ENCODE measurements at places on chromosomes 3 and 15. TPM values are rescaled to one million over a fixed set of nuclear protein-coding genes. Genes with fewer than 3 reads are reported as not detected.

Gene CCDC174
- 19.9 TPM for total RNA-seq

Gene ANKRD34C
- under 0.01 TPM for total RNA-seq

Gene SLC24A5
- total RNA-seq, result 0.05 TPM

DNA sequence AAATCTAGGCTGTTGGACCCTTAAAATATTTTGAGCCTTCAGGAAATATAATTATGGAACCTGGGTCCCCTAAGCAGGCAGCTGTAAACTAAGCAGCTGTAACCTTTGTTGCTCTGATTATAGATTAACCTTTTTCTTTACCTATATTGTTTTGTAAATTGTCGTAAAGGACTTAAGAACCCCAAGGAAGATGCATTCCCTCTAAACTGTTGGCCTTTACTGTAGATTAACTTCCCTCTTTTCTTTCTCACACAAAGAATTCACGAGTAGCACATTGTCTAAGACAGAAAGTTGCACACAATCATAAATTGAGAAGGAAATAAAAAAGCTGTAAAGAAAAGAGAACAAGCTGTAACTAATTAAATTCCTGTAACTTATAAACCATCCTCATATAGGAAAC is 877.3 kb downstream of the ROBO2 start:
- DNase-seq, result no peak
- H3K36me3 ChIP-seq, result no peaks in the 10 kb centered on the region
- no peak overlapping the region for H3K27ac ChIP-seq
- no peak overlapping the region for H3K4me3 ChIP-seq
- no peaks in the 10 kb centered on the region for H3K27me3 ChIP-seq

DNA sequence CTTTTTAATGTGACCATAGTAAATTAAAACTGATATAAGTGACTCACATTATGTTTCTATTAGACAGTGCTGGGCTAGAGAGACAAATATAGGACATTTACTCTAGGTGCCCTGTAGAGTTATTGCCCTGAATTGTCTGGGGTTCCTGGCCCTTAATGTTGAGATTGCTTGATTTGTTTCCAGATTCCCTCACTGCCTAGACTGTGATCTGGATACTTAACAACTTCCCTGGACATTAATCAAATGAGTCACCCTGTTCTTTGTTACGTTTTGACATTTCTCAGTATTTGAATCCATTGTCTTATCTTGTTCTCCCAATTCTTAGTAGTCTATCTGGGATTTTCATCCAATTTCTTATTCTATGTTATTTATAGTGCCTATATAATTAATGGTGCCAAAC is 65.8 kb downstream of the DTWD1 start:
- no peak overlapping the region for H3K4me3 ChIP-seq
- no peaks in the 10 kb centered on the region for H3K36me3 ChIP-seq
- no peak for DNase-seq
- H3K27me3 ChIP-seq, result no peaks in the 10 kb centered on the region
- no peak overlapping the region for H3K27ac ChIP-seq

GRCh38 chr3:10928961-10929471 is 63.5 kb upstream of the SLC6A1 start:
- no peaks in the 10 kb centered on the region for H3K36me3 ChIP-seq
- H3K27me3 ChIP-seq, result no peaks in the 10 kb centered on the region
- no peak overlapping the region for H3K27ac ChIP-seq
- DNase-seq, result no peak
- H3K4me3 ChIP-seq, result no peak overlapping the region

- no peak overlapping the region for H3K27ac ChIP-seq
- no peak for DNase-seq
- H3K4me3 ChIP-seq, result no peak overlapping the region
- peaks cover 23% of the 10 kb centered on the region for H3K36me3 ChIP-seq
These were observed 42.7 kb downstream of the EIF2AK4 start for GRCh38 chr15:39976291-39977274.

- no peaks in the 10 kb centered on the region for H3K36me3 ChIP-seq
- no peak overlapping the region for H3K4me3 ChIP-seq
- no peak for DNase-seq
- no peak overlapping the region for H3K27ac ChIP-seq
- H3K4me1 ChIP-seq, result no peaks in the 10 kb centered on the region
These were observed 565.9 kb upstream of the CCDC54 start for GRCh38 chr3:106811376-106811775.

GRCh38 chr15:38072348-38073177 is 138.1 kb downstream of the TMCO5A start:
- H3K36me3 ChIP-seq, result no peaks in the 10 kb centered on the region
- H3K27me3 ChIP-seq, result peaks cover 4% of the 10 kb centered on the region
- H3K4me1 ChIP-seq, result peaks cover 24% of the 10 kb centered on the region
- peak overlapping the region; percentile 49 for H3K4me3 ChIP-seq
- DNase-seq, result peak; percentile 60
- peak overlapping the region; percentile 84 for H3K27ac ChIP-seq

DNA sequence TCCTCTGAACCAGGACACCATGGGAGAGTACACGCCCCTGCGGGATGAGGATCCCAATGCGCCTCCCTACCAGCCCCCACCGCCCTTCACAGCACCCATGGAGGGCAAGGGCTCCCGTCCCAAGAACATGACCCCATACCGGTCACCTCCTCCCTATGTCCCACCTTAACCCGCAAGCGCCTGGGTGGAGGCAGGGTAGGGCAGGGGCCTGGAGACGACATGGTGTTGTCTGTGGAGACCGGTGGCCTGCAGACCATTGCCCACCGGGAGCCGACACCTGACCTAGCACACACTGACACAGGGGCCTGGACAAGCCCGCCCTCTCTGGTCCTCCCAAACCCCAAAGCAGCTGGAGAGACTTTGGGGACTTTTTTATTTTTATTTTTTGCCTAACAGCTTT is 21.2 kb upstream of the BSN start:
- H3K27me3 ChIP-seq, result no peaks in the 10 kb centered on the region
- DNase-seq, result no peak
- H3K36me3 ChIP-seq, result peaks cover 30% of the 10 kb centered on the region
- no peak overlapping the region for H3K4me3 ChIP-seq

DNA sequence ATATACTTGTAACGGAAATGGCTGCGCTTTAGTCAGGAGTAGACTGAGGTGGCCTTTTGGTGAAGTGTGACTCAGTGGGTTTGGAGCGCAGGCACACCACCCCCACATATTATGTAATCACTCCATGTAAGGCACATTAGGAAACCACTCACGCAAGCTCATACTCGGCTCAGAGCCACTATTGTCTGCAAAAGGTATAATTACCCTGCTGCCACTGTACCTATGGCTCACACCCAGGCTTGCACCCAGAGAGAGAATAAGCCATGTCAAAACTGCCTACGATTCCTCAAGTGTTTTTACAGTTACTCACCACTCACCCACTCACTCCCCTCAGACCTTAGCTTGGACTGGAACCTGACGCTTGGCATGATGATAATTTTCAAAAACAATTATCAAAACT is 611.9 kb upstream of the CCDC54 start:
- H3K36me3 ChIP-seq, result no peaks in the 10 kb centered on the region
- H3K4me1 ChIP-seq, result no peaks in the 10 kb centered on the region
- H3K27ac ChIP-seq, result no peak overlapping the region

DNA sequence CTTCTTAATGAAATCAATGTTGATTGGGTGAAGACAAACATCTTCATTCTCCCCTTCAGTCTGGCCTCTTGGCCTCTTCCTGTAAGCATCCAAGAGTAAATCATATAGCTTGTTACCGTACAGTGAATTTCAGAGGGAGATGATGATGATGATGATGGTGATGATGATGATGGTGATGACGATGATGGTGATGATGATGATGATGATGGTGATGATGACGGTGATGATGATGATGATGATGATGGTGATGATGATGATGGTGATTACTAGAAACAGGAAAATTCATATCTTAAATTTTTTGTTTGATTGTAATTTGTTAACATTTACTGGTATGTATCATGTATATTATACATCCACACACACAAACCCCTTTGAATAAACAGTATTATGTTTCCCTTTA is 256.1 kb upstream of the PLSCR5 start:
- H3K36me3 ChIP-seq, result no peaks in the 10 kb centered on the region
- no peak for DNase-seq
- H3K4me1 ChIP-seq, result no peaks in the 10 kb centered on the region
- no peak overlapping the region for H3K4me3 ChIP-seq
- H3K27ac ChIP-seq, result no peak overlapping the region
- no peaks in the 10 kb centered on the region for H3K27me3 ChIP-seq

DNA sequence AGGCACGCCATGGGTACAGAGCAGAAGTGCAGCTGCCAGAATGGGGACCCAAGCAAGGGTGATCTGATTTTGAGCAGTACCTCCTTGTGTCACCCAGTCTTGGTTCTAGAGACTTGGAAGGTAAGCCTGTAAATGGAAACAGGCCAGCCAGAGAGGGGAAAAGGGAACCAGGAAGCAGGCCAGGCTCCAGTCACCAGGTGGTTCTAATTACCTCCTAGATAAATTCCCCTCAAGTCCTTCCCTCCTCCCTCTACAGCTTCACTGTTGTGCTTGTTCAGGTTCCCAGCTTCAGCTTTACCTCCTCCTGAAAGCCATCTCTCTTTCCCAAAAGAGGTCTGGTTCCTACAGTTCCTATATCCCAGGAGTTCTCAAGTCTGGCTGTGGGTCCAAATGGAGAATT is 58.8 kb upstream of the SLC7A14 start:
- H3K4me3 ChIP-seq, result no peak overlapping the region
- DNase-seq, result no peak
- H3K36me3 ChIP-seq, result no peaks in the 10 kb centered on the region
- H3K27ac ChIP-seq, result no peak overlapping the region
- H3K27me3 ChIP-seq, result no peaks in the 10 kb centered on the region

- H3K36me3 ChIP-seq, result no peaks in the 10 kb centered on the region
- H3K4me1 ChIP-seq, result no peaks in the 10 kb centered on the region
- no peak overlapping the region for H3K4me3 ChIP-seq
- no peaks in the 10 kb centered on the region for H3K27me3 ChIP-seq
- no peak for DNase-seq
These were observed 68.2 kb upstream of the CORO2B start for GRCh38 chr15:68510558-68510957.

DNA sequence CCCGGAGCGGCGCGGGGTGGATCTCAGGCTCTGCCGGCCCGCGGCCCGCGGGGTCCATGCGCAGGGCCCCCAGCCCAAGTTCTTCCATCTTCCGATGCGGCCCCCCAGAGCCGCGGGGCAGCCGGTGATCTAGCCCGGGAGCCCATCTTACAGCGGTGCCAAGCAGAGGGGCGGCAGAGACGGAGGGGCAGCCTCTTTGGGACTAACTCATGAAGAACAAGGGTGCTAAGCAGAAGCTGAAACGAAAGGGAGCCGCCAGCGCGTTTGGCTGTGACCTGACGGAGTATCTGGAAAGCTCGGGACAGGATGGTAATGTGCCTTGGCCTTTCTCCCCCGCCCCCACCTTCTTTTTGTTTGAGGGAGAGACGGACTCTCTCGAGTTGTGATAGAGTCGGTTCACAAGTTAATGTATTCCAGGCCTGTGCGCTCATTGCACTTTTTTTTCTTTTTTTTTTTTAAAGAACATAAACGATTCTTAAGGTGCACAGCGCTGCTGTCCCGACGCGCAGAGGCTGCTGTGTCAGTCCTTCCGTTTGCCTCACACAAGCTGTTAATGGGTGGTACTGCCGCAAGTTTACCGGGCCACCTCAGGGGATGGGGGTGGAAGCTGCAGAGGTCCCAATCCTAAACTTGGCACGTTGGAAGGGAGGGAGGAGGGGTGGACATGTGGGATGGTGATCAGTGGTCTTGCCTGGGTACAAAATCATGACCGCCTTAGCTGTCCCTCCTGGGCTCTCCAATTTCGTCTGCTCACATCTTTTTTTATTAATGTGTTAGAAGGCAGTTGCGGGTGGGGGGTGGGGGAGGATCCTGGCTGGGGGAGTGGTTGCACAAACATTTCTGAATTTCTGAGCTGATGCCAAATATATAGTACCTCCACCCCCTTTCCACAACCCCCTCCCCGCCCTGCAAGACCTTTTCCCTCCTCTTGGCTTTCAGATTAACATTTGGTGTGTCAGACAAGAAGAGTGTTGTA is 801 bp downstream of the ARHGAP31 start:
- DNase-seq, result no peak
- peaks cover 66% of the 10 kb centered on the region for H3K4me1 ChIP-seq
- peaks cover 2% of the 10 kb centered on the region for H3K36me3 ChIP-seq

Data from thymus (tissue), 14 donors.